ENCODE measurements at places on chromosomes 12 and 14.

GRCh38 chr14:21558703-21559170 is 21.1 kb downstream of the OR10G3 start:
- DNase-seq: no peak

- DNase-seq: no peak
These were observed 191.4 kb downstream of the TTC7B start for GRCh38 chr14:90624732-90625400.

GRCh38 chr12:58310809-58311622 is 369.6 kb downstream of the ATP23 start:
- no peak for DNase-seq

DNA sequence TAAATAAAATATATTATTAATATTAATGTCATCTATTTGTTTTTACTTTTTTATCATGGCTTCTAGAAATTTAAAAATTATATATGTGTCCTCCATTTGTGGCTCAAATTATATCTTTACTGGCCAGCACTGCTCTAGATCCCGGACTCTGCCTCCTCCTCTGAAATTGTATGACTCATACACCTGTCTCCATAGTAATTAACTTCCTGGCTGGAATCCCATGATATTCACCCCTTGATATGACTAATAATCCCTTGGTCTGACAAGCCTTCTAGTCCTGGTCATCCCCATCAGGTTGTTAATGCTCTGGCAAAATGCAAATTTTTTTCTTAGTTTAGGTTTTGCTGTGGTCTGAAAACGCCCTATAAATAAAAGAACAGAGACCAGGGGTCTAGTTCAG is 116.2 kb downstream of the BMP4 start:
- no peak for DNase-seq

DNA sequence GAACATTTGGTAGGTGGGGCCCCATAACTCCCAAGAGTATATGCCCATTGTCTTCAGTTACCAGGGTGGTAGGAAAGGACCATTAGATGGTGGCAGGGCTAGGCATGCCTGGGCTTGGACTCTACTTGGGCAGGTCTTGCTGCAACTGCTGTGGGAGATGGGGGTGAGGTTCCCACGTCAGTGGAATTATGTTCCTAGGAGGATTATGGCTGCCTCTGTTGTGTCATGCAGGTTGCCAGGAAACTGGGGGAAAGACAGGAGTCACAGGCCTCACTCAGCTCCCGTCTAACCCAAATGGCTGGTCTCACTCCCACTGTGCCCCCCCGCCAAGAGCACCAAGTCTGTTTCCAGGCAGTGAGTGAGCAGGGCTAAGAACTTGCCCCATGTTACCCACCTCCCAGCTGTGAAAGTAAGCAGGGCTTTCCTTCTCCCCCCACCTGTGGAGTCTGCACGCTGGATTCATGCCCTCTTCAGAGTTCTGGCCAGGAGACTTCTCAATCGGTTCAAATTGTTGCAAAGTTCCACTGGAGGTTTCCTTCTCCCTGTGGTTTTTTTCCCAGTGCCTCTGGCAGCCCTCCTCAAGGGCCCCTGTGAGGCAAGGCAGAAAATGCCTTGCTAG is 337.5 kb downstream of the CCDC91 start:
- no peak for DNase-seq

DNA sequence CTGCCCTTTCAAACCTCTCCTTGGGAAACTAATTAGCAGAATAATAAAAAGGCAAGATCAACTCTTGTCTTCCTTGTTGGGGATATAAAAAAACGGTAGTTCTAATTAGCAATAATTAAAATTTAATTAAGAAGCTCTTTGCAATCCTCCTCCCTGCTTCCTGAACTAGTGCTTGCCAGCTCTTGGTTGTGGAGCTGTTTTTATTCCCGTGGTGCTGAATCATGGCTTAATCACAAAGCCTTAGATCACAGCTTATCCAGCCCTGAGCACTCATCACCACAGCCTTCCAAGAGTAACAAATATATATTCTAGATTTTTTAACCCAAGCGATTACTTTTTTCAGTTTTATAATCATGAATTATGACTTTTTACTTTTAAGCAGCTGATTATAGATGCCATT is 63.2 kb upstream of the INSM2 start:
- no peak for DNase-seq

DNA sequence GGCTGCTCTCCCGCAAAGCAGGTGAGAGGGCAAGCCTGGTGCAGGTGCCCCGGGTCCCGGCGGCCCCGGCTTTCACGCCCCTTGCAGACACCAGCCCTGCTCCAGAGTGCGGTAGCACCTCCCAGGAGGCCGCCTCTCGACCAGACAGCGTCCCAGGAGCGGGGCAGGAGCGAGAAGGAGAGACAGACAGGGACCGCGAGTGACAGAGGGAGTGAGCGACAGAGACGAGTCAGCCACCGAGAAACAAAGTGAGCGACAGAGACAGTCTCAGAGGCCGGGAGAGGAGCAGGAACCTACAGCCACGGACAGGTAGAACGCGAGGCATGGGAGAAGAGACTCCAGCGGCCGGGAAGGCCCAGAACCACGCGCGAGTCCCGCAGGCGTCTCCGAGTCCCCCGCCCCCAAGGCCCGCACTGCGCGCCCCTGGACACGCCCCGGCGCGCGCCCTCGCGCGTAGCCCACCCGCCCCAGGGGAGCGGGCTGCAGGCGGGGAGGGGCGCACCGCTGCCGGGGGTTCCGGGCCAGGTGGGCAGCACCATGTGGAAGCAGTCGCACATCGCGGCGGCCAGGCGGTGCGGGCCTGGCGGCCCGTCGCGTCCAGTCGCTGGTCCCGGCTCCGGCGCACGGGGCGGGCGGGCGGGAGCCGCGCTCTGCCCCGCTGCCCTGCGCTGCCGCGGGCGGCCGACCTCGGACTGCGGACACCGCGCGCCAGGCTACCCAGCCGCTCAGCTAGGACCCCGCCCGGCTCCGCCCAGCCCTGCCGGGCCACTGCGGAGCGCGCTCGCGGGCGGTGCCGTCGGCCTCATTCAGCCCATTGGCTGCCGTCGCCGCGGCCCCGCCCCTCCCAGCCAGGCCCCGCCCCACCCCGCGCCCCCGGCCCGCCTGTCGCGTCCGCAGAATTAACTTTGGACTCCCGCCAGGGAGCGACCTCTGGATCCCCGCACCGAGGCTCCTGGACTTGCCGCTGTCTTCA is at the start of gene AHNAK2:
AHNAK2 (minus strand) TSS at position 694 of the 973 bp plus-strand sequence; CDS start at position 557, 137 bp downstream.
- DNase-seq: peak; percentile 30

GRCh38 chr12:91868054-91868453 is 277.6 kb downstream of the BTG1 start:
- DNase-seq: no peak

- no peak for DNase-seq
These were observed 77.2 kb downstream of the NKX2-1 start for GRCh38 chr14:36442824-36443241.

DNA sequence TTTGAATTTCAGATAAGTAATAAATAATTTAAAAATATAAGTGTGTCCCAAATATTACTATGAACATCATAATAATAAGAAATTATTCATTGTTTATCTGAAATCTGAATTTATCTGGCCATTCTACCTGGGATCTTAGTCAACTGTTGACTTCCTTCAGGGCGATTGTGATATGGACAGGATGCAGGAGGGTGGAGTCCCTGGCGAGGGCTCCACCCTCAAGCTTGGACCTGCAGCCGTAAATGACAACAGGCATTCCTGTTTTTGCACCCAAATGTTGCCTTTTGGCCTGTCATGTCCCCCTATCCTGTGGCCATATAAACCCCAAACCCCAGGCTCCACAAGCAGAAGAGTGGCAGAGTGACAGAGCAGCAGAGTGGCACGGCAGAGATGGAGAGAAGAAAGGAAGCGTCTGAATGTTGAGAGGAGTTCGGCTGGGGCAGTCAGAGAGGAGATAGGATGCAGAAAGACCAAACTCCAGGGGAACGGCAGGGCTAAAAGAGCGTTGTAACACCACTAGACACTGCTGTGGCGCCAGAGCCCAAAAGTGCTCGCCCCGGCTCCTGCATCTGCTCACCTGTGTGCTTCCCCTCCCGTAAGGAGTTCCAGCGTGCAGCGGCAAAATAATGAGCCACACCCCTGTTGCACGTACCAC is 39.4 kb upstream of the FUT8 start:
- no peak for DNase-seq

GRCh38 chr14:56795284-56795622 is 15.0 kb downstream of the OTX2 start:
- no peak for DNase-seq

DNA sequence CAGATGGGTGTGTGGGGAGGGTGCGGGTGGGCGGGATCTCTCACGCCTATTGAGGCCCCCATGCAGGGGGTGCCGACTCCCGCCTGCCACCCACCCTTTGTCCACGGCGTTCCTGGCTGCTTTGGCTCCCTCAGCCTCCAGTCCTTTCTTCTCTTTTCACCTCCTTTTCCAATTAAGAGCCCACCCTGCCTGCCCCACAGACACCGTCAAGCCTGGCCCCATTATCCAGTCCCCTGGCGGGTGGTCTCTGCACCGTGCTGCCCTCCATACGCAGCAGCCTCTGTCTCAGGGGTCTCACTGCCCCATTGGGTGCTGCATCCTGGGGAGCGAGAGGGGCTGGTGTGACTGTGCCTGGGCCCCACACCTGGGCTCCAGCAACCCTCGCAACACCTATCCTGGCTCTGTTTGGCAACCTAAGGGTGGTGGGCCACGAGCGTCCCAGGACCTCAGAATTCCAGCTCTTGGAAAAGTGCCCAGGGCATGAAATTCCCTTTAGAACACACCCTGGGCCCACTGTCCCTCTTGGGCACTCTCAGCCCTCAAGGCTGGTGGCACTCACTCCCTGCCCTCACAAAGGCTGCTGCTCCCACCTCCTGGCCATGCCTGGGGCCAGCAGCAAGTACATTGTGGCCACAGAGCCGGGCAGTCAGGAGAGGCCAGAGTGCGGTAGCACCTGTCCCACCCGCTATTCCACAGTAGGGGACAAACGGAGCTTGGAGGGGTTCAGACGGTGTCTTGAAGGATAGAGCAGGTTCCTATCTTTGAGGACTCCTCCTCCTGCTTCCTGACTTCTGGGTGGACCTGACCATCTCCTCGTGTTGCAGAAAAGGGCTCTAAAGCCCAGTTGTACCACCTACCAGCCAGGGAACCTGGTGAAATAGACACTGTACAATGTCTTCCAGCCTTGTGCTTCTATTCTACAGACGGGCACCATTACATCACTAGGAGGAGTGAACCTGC is 114.1 kb downstream of the KIF26A start:
- no peak for DNase-seq

DNA sequence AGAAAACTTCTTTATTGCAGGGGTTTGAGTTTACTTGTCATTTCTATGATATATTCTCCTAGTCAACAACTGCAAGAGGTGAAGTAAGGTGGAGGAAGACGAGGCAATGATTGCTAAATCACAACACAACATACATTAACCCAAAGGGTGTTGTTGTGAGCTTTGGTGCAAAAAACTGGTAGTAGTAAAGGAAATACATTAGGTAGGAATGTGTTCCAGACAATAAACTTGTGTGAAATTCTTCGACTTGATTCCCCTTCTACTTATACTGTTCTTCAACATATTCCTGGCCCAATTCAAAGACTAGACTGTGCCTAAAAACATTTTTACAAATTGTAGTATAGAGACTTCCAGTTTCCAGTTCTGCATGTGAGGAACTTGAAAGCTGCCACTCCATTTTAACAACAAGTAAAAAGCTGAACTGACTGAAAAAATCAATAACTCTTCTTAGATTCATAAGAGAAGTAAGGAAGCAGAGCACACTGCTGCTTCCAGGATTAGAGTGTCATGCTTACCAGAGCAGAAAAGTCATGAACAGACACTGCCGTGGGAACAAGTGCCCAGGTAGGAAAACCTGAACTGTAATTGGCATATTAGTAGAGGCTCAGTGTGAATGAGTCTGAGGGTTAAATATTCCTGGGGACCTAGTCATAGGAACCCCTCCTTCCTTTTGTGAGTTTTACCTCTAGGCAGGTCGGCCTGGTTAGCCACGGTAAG is 22.2 kb downstream of the COX8C start:
- DNase-seq: no peak

GRCh38 chr14:98602983-98603382 is 669.0 kb downstream of the BCL11B start:
- no peak for DNase-seq

DNA sequence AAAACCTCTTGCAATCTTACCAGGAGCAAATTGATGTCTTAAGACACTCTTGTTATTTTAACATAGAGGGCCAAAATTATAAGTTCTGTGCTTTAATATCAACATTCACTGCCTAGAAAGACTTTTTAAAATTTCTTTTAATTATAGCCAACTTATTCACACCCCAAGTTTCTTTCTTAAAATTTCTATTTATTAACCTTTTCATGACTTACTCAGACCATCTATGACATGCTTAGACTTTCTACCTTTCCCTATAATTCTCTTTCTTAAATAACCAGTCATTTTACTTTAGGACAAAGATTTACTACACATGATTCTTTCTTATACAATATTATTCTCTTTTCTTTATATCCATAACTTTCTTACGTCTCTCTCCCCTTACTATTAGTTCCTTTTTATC is 220.4 kb downstream of the NUBPL start:
- DNase-seq: no peak

GRCh38 chr14:33184587-33184986 is 245.9 kb downstream of the NPAS3 start:
- DNase-seq: no peak

GRCh38 chr14:64114166-64114565 is 180.0 kb downstream of the ESR2 start:
- DNase-seq: no peak

- DNase-seq: no peak
These were observed 614 bp downstream of the FKBP3 start for GRCh38 chr14:45133683-45134050.

- no peak for DNase-seq
These were observed 20.2 kb downstream of the CCDC38 start for GRCh38 chr12:95922231-95922630.

DNA sequence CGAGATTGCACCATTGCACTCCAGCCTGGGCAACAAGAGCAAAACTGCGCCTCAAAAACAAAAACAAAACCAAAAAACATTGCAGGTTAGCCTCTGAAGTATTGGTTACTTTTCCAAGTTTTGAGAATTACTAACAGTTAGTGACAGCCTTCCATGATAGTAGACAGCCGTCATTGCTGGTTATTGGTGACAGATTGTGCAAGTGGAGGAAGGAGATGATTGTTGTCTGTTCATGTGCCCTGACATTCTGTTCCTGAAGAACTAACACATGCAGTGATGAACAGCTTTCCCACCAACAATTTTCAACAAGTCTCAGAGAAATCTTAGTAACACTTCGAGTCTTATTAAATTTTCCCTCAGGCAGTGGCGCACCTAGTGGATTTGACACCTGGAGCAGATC is 89.3 kb upstream of the NAP1L1 start:
- DNase-seq: no peak

DNA sequence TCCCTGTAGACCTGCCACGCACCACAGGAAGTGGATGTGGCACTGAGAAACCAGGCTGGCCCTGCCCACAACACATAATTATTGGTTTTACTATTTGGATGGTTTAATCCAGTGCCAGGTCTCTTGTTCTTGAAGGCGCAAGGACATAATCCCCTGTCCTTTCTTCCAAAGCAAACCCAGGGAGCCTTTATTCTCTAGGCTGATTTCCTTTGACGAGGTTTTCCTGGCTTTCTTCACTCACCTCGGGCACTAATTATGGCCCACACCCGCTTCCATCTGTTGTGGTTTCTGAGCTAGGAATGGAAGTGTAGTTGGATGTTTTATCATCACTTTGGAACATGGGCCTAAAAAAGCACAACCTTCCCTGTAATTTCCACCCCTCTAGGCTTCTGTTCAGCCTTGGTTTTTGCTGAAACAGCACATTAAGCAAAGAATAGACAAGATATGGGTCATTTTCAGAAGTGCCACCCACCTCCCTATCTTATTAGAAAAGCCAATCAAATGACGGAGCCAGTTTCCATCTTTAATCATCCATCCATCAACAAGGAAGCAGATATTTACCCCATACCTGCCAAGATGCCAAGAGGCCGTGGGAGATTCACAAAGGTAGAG is 73.9 kb downstream of the PPP1R36 start:
- no peak for DNase-seq

GRCh38 chr14:78951602-78952001 is 781.4 kb downstream of the NRXN3 start:
- DNase-seq: no peak

Data from stimulated activated CD4-positive, alpha-beta T cell treated with anti-CD3 and anti-CD28 coated beads, TNF-alpha, amount 100 ng/mL, for 24 hours (primary cell).